ENCODE measurements at places on chromosomes 12 and 14. TPM values are rescaled to one million over a fixed set of nuclear protein-coding genes. Genes with fewer than 3 reads are reported as not detected.

Gene VPS37B
- total RNA-seq = 14.3 TPM

Gene CLIP1
- total RNA-seq = 65.4 TPM

Gene CLEC6A
- total RNA-seq = not detected

Gene FOXN4
- total RNA-seq = not detected

Gene INSM2
- not detected for total RNA-seq

Gene SLC10A1
- not detected for total RNA-seq

Gene PRICKLE1
- total RNA-seq = 13.7 TPM

Gene CELA1
- not detected for total RNA-seq

Measured in smooth muscle cell of the umbilical artery (primary cell).